ENCODE measurements at places on chromosomes 13 and 19. TPM values are rescaled to one million over a fixed set of nuclear protein-coding genes. Genes with fewer than 3 reads are reported as not detected.

Gene SWSAP1
- total RNA-seq, result 1.6 TPM

Gene NTF4
- total RNA-seq, result 0.72 TPM

Gene ACP7
- total RNA-seq, result not detected

Gene METTL21C
- total RNA-seq, result not detected

Gene ANGPTL4
- total RNA-seq, result 682 TPM

Gene SIGLEC8
- total RNA-seq, result not detected

All from A549 treated with AZD2906 at 1 μM for 4 hours (cell line).